ENCODE measurements at places on chromosomes 3 and 15. TPM values are rescaled to one million over a fixed set of nuclear protein-coding genes. Genes with fewer than 3 reads are reported as not detected.

Gene TUSC7
- total RNA-seq = not detected

Gene CCRL2
- total RNA-seq = 0.54 TPM

Gene C3orf22
- total RNA-seq = not detected

Gene SLCO3A1
- total RNA-seq = 65.9 TPM

Gene ROPN1
- total RNA-seq = not detected

Gene DNASE1L3
- total RNA-seq = not detected

Gene ACY1
- total RNA-seq = 71.6 TPM

Gene ST3GAL6
- total RNA-seq = 1.7 TPM

GRCh38 chr3:111763968-111764367 lies 95.1 kb upstream of the PHLDB2 start:
- peak overlapping the region; percentile 33 for H3K27ac ChIP-seq
- no peaks in the 10 kb centered on the region for H3K27me3 ChIP-seq
- no peak overlapping the region for H3K4me3 ChIP-seq
- no peak for DNase-seq

- no peak overlapping the region for H3K4me3 ChIP-seq
- peaks cover 5% of the 10 kb centered on the region for H3K36me3 ChIP-seq
- no peak overlapping the region for H3K27ac ChIP-seq
- peaks cover 70% of the 10 kb centered on the region for H3K27me3 ChIP-seq
- H3K4me1 ChIP-seq = no peaks in the 10 kb centered on the region
These were observed 12.8 kb downstream of the ATP2B2 start for GRCh38 chr3:10492364-10493201.

GRCh38 chr3:141839389-141839788 lies 37.1 kb upstream of the ATP1B3 start:
- no peak overlapping the region for H3K4me3 ChIP-seq
- peaks cover 13% of the 10 kb centered on the region for H3K4me1 ChIP-seq
- no peaks in the 10 kb centered on the region for H3K27me3 ChIP-seq
- no peak for DNase-seq
- H3K27ac ChIP-seq = no peak overlapping the region

GRCh38 chr3:192090586-192090985 lies 629.6 kb downstream of the PYDC2 start:
- H3K27me3 ChIP-seq = no peaks in the 10 kb centered on the region
- H3K36me3 ChIP-seq = no peaks in the 10 kb centered on the region
- H3K4me1 ChIP-seq = peaks cover 16% of the 10 kb centered on the region
- no peak overlapping the region for H3K27ac ChIP-seq
- DNase-seq = peak; percentile 33

- H3K27me3 ChIP-seq = no peaks in the 10 kb centered on the region
- no peak overlapping the region for H3K4me3 ChIP-seq
- H3K27ac ChIP-seq = no peak overlapping the region
- peak; percentile 75 for DNase-seq
These were observed 238.4 kb upstream of the MDFIC2 start for GRCh38 chr3:70550723-70551319.

GRCh38 chr15:77869021-77869895 lies 208.3 kb downstream of the TBC1D2B start:
- H3K36me3 ChIP-seq = peaks cover 3% of the 10 kb centered on the region
- H3K4me3 ChIP-seq = no peak overlapping the region
- peaks cover 89% of the 10 kb centered on the region for H3K27me3 ChIP-seq
- no peak overlapping the region for H3K27ac ChIP-seq

GRCh38 chr15:85972805-85973540 lies 106.7 kb upstream of the AGBL1 start:
- DNase-seq = no peak
- H3K36me3 ChIP-seq = no peaks in the 10 kb centered on the region
- H3K4me1 ChIP-seq = no peaks in the 10 kb centered on the region
- no peak overlapping the region for H3K4me3 ChIP-seq

- no peaks in the 10 kb centered on the region for H3K27me3 ChIP-seq
- no peak overlapping the region for H3K4me3 ChIP-seq
- DNase-seq = no peak
- H3K36me3 ChIP-seq = no peaks in the 10 kb centered on the region
- H3K27ac ChIP-seq = no peak overlapping the region
- no peaks in the 10 kb centered on the region for H3K4me1 ChIP-seq
These were observed 83.2 kb upstream of the SNRPA1 start for GRCh38 chr15:101378171-101378755.

- no peaks in the 10 kb centered on the region for H3K27me3 ChIP-seq
- H3K4me3 ChIP-seq = no peak overlapping the region
- no peak overlapping the region for H3K27ac ChIP-seq
These were observed 6.2 kb downstream of the P2RY1 start for GRCh38 chr3:152841131-152841530.

GRCh38 chr15:96338766-96339618 lies 8.5 kb downstream of the NR2F2 start:
- H3K4me3 ChIP-seq = no peak overlapping the region

GRCh38 chr3:111903067-111903511 lies 44.0 kb downstream of the PHLDB2 start:
- no peak overlapping the region for H3K4me3 ChIP-seq
- no peaks in the 10 kb centered on the region for H3K27me3 ChIP-seq
- peaks cover 25% of the 10 kb centered on the region for H3K4me1 ChIP-seq
- peak overlapping the region; percentile 92 for H3K27ac ChIP-seq
- peak; percentile 27 for DNase-seq
- peaks cover 19% of the 10 kb centered on the region for H3K36me3 ChIP-seq

DNA sequence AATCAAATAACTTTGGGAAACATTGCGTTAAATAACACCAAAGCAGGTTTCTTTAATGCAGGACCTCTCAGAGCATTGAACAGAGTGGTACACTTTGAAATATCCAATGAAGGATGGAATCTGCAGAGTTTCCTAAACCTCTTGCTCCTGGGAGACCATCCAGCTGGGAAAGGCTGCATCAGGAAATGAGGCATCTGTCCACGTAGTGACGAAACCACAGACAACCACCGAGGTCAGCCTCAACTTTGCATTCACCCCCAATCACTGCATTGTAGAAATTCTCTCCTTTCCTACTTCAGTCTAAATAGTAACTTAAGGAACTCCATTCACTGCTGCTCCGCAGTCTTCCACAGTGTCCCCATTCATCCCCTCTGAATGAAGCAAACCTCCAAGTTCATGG lies 41.5 kb upstream of the CDV3 start:
- no peak overlapping the region for H3K4me3 ChIP-seq
- no peak overlapping the region for H3K27ac ChIP-seq
- H3K36me3 ChIP-seq = no peaks in the 10 kb centered on the region

DNA sequence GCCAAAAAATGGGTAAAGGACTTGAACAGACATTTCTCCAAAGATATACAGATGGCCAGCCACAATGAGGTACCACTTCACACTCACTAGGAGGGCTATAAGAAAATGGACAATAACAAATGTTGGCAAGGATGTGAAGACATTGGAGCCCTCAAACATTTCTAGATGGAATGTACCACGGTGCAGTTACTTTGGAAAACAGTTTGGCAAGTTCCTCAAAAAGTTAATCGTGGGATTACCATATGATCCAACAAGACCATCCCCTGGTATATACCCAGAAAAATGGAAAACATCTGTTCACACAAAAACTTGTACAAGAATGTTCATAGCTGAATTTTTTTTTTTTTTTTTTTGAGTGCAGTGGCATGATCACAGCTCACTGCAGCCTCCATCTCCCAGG lies 15.9 kb upstream of the HRH1 start:
- no peak for DNase-seq
- no peak overlapping the region for H3K27ac ChIP-seq
- no peak overlapping the region for H3K4me3 ChIP-seq

DNA sequence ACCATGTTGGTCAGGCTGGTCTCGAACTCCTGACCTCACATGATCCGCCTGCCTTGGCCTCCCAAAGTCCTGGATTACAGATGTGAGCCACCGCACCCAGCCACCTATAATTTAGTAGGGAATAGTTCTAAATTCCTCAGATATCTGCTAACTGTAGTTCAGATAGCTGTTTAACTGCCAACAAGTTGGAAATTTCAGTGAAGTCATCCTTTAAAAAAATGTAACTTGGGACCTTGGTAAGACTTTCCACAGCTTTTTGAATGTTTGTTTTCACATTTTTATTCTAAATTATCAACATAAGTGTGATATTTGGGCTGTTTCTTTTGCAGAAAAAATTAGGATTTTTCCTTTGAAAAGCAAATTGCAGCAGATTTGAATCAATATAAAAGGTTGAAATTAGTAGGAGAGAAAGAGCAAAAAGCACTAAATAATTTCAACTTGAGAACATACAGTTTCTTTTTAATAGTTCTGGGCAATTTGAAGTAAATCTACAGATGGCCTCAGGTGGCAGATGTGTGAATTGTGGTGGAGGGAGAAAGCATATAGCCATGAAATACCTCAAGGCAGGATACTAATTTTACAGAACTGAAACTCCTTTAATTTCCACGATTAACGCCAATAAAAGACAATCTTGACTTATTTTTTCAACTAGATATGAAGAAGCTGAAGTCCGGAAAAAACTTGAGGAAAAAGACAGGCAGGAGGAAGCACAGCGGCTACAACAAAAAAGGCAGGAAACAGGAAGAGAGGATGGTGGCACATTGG lies 34.3 kb downstream of the USP8 start:
- H3K27ac ChIP-seq = no peak overlapping the region
- peaks cover 51% of the 10 kb centered on the region for H3K36me3 ChIP-seq
- H3K4me1 ChIP-seq = peaks cover 5% of the 10 kb centered on the region
- no peak for DNase-seq
- H3K27me3 ChIP-seq = no peaks in the 10 kb centered on the region

- DNase-seq = no peak
- no peaks in the 10 kb centered on the region for H3K4me1 ChIP-seq
- no peak overlapping the region for H3K27ac ChIP-seq
- H3K36me3 ChIP-seq = no peaks in the 10 kb centered on the region
- no peak overlapping the region for H3K4me3 ChIP-seq
- no peaks in the 10 kb centered on the region for H3K27me3 ChIP-seq
These were observed 1114.3 kb downstream of the IGSF11 start for GRCh38 chr3:117920253-117920898.

GRCh38 chr3:53122933-53123305 lies 7.3 kb downstream of the RFT1 start:
- no peaks in the 10 kb centered on the region for H3K27me3 ChIP-seq
- H3K36me3 ChIP-seq = peaks cover 26% of the 10 kb centered on the region
- no peaks in the 10 kb centered on the region for H3K4me1 ChIP-seq
- H3K4me3 ChIP-seq = no peak overlapping the region
- H3K27ac ChIP-seq = no peak overlapping the region
- no peak for DNase-seq

DNA sequence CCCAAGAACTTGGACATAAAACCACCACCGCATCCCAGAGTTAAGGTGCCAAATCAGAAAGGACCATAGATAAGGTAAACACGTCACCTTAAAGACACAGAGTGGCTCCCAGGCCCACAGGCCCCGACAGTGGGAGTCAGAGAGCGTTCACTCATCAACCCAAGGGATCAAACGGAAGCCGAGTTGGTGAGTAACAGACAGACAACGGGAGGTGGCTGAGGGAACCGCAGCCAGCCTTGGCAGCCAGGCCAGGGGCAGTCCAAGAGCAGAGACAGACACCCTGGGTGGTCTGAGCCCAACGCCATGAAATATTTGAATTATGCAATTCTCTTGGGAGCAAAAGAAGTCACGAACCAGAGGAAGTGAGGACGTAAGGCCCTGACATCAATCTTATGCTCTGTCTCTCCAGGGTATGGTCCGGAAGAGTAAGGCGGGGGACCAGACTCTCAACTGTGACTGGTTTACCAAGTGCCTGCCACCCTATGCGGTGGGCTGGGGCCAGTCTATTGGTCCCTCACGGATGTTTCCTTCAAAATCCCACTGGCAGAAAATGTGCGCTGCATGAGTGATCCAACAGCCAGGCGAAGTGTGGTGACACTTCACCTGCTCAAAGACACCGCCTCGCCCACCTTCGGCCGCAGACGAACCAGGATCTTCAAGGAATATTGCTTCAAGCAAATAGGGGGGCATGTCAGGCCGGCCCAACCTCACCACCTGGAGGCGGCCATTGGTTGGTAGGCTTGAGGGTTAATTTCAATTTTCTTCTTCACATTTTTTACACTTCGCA lies 34.3 kb downstream of the TMEM44 start:
- no peak overlapping the region for H3K27ac ChIP-seq
- H3K27me3 ChIP-seq = no peaks in the 10 kb centered on the region
- peaks cover 7% of the 10 kb centered on the region for H3K4me1 ChIP-seq
- H3K4me3 ChIP-seq = no peak overlapping the region

DNA sequence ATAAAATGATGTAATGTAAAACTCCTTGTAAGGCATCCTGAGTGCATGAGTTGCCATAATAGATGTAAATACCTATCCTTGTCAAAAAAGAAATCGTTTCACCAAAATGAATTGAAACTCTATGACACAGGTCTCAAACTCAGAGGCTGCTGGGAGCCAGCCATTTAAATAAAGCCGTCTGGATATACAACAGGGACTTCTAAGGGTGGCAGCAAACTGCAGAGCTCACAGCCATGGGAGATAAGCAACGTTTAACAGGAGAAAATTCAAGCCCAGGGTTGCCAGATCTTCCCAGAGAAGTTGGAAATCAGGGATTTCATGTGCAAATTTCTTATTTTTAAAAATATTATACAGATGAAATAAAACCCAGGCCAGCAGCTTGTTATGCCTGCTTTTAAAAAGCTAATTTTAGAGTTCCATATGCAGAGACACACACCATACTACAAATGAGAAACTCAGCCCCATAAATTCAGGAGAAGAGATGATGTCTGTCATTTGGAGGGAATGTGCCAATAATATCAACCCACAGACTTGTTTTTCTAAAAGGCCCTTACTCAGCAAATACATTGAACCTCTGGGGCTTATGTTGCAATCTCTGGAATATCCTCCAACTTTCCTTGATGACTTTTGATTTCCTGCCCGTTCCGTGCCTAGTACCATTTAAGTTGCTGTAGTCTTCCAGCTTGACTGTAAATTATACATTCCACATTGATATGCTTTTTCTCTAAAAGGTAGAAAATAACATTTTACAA lies 75.6 kb downstream of the AQP9 start:
- H3K4me3 ChIP-seq = no peak overlapping the region
- H3K27me3 ChIP-seq = no peaks in the 10 kb centered on the region
- no peak overlapping the region for H3K27ac ChIP-seq
- peaks cover 8% of the 10 kb centered on the region for H3K4me1 ChIP-seq

GRCh38 chr3:124772081-124772831 lies 42.0 kb downstream of the UMPS start:
- no peak overlapping the region for H3K27ac ChIP-seq
- DNase-seq = no peak
- H3K4me3 ChIP-seq = no peak overlapping the region
- peaks cover 24% of the 10 kb centered on the region for H3K36me3 ChIP-seq
- no peaks in the 10 kb centered on the region for H3K27me3 ChIP-seq
- peaks cover 13% of the 10 kb centered on the region for H3K4me1 ChIP-seq

DNA sequence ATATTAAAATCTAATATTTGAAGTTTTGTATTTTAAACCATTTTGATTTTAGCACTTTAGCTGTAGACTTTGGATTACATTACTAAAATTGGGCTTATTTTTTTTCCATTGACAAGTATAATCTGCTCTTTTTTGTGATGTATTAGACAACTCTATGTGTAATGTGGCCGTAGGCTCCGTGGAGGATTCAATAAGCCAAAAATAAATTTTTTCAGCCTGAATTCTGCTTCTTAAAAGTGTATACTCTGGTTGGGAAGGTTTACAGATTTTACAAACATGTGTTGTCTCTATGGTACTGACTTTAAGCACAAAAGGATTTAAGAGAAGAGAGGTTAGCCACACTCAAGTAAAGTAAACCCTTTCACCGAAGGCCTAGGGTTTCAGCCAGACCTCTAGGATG lies 110.8 kb downstream of the PLCL2 start:
- H3K4me1 ChIP-seq = peaks cover 20% of the 10 kb centered on the region
- H3K27ac ChIP-seq = no peak overlapping the region
- no peaks in the 10 kb centered on the region for H3K27me3 ChIP-seq
- H3K4me3 ChIP-seq = no peak overlapping the region

Data from Calu3 (cell line).